ENCODE measurements at places on chromosomes 7 and 10.
A peak's percentile ranks its signal among the peaks of the same experiment; 100 is the strongest.

DNA sequence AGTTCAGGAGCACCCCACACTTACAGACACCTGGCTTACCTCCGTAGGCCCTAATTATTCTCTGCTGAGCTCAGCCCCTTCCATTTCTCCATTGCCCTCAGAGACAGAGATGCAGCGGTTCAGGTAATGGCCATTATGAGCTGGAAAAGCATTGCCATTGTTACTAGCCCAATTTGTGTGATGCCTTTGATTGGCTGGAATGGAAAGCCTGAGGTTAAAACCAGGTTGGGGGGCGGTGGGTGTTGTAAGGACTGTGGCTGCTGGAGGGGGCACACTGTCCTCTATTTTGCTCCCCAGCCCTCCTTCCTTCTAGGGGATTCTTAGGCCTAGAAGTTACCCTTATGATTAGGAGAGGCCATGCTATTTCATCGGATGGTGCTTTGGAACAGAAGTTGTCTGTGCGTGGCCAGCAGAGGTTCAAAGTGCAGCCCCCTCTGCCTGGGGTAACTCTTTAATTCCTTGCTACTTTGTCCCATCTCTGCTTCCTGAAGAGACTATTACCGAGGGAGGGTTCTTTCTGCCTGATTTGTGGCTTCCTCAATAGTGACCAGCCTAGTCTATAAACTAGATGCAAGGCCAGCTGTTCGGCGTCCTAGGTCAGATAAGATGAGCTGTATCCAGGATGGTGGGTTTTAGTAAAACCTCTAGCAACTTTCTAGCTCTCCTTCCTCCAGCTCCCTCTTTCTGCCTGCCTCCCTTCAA is 14.2 kb upstream of the ACSL5 start:
- DNase-seq = no peak

- peak; percentile 35 for DNase-seq
Measured at GRCh38 chr10:71975087-71975870, 11.1 kb downstream of the CHST3 start.

DNA sequence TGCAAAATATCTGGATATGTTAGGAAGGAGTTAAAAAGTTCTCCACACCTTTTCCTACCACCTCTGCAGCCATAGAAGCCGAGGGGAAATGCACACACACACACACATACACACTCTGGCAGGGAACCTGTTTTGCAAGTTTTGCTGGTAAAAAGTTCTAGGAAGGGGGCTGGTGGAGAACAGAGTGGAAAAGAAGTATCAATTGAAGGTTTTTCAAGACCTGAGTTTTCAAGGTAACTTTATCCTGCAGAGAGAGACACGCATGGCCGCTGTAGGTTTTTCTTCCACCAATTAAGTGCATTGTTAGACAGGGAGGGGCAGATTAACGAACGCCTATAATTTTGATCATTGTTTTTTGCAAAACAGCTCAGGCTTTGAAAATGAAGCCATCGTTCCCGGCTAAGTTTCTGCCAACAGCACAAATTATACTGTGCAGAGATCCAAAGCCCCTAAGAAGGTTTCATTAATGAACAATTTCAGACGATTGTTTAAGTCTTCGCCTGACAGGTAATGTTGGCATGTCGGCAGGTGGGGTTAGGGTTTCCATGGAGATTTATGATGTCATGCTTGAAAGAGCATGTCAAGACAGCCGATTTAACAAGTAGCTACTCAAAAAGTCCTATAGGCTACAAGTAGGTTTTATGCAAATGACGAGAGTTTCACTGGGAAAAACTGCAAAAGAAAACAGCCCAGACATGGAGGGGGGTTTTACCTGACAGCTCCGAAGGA is 29.7 kb downstream of the KIAA1217 start:
- no peak for DNase-seq

DNA sequence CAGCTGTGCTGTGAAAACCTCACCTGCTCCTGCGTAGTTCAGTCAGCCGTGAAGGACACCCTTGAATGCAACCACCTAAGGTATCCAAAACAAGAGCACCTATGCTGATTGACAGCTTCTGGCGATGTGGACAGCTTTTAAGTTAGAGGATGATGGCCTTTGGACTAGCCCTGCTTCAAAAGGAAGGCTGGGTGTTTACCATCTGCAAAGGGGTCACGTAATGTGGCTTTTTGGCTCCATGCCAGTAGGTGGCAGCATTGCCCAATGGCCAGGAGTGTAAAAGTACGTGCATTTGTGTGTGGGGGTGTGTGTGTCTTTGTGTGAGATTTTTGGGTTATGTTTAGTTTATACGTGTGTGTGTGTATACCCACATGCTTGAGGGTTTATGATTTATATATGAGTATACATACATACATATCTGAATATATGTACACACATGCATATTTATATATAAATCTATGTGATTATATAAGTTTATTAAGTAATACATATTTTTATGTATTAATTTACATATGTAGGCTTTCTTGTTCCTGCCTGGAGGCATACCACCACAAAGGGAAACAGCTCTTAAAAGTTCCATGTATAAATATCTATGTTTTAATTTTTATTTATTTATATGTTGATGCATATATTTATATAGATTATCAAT is 236.3 kb upstream of the ANKRD30A start:
- DNase-seq = no peak

- no peak for DNase-seq
Measured at GRCh38 chr7:79300573-79300972, 152.9 kb downstream of the MAGI2 start.

DNA sequence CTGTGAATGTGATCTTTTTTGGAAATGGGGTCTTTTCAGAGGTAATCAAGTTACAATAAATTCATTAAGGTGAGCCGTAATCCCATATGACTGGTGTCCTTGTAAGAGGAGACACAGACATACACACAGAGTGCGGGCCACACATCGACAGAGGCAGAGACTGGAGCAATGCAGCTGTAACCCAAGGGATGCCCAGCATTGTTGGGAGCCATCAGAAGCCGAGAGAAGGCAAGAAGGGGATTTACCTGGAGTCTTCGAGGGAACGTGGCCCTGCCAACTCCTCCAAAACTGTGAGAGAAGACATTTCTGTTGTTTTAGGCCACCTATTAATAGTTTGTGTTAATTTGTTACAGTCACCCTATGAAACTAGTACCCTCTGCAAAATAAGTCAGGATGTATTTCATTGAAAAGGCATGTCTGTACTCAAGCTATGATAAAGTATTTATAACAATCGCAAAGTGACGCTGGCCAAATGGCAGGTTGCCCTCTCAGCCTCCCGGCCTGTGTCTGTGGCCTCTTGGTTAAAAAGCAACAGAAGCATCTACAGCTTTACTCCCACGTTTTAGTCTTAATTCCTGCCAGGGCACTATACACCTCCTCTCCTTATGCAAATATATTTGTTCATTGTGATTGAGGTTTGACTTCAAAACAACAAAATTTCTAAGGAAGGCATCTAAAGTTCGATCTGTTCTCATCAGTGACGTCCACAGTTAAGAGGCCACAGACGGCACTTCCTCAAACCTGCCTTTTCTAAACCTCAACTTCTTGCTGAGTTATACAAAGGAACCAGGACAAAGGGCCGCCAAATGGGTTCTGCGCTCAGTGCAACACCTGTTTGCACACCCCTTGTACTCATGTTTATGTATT is 46.8 kb downstream of the HIPK2 start:
- no peak for DNase-seq

GRCh38 chr10:74117738-74118137 is 32.9 kb downstream of the AP3M1 start:
- DNase-seq = no peak

DNA sequence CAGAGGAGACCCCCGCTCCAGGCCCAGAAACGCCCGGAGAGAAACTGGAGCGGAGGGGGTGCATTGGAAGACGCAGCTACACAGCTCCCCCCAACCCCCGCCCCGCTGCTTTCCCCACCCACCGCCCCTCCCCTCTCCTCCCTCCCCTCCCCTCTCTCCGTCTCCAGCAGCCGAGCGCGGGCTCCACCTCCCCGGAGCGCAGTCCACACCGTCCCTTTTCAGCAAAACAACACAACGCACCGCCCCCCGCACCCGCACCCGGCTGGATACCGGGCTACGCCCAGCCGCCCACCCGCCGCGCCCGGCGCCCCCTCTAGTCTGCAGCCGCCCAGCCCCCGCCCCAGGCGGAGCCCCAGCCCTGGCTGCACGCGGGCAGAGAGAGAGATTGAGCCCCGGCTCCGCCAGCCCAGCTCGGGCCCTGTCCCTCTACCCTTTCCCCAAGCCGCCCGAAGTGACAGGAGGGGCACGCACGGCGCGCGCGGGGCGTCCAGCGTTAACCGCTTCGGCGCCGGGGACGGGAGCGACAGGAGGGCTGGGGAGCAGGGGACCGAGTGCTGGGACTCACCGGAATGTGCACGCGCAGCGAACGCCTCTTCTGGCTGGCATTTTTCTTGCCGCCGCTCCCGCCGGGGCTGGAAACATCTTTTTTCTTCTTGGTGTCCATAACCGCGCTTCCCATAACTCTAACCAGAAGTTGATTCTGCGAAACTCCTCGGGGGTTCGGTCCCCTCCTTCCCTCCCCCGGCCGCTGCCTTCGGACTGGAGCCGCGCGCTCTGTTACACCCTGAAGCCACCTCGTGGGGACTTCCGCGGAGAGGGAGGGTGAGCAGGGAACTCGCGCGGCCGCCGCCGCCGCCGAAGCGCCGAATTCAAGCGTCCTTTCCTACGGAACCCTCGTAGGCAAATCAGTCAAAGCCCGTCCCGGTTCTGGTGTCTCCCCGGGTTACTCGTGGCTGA is 695 bp downstream of the PRKAG2 start:
- peak; percentile 75 for DNase-seq

DNA sequence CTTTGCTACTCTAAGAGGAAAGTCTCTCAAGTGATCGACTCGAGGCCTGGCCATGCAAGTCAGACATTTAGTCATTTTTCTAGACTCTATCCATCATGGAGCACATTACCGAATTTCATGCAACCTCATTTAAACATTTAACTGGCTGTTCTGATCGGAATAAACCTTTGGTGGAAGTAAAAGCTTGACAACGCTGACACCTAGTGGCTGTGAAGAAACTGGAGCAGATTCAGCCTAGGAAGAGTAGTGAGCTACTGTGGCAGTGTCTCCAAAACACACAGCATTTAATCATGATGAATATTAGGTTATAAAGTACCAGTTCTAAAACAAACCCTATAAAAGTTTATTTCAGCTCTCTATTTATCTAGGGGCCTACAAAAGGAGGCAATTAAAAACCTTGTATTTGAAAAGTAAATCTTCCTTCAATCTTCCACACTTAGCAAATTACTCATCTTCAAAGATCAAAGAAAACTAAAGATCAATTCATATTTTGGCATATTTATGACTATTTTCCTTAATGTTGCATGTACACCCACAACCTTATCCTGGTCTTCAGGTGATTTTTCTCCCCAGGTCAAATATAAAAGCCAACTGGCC is 175.0 kb downstream of the CTNNA3 start:
- peak; percentile 46 for DNase-seq
